ENCODE measurements at places on chromosomes 7 and 10. TPM values are rescaled to one million over a fixed set of nuclear protein-coding genes. Genes with fewer than 3 reads are reported as not detected.

The PRSS37 gene
- total RNA-seq, result not detected

The PIP gene
- not detected for total RNA-seq

The NOS3 gene
- 4.9 TPM for total RNA-seq

The PCLO gene
- 0.27 TPM for total RNA-seq

The IDI2 gene
- not detected for total RNA-seq

The CDHR3 gene
- 10.1 TPM for total RNA-seq

The ADGRA1 gene
- total RNA-seq, result 0.80 TPM

The VWA2 gene
- total RNA-seq, result 0.04 TPM

The DYDC2 gene
- total RNA-seq, result 0.04 TPM

The NFE2L3 gene
- 0.44 TPM for total RNA-seq

The PAPOLB gene
- 0.22 TPM for total RNA-seq

The CREB5 gene
- total RNA-seq, result 22.7 TPM

The MRPL43 gene
- total RNA-seq, result 61.0 TPM

The EVX1 gene
- not detected for total RNA-seq

The FANK1 gene
- total RNA-seq, result 0.80 TPM

The OR6B1 gene
- not detected for total RNA-seq

The GSAP gene
- total RNA-seq, result 4.3 TPM

The KLF14 gene
- total RNA-seq, result 0.98 TPM

The CBLL1 gene
- 13.9 TPM for total RNA-seq

The NXPH1 gene
- total RNA-seq, result not detected

The PSMG3 gene
- total RNA-seq, result 35.5 TPM

The GRID1 gene
- total RNA-seq, result 2.7 TPM

The SGMS1 gene
- total RNA-seq, result 30.5 TPM

The CYP26A1 gene
- total RNA-seq, result 1.8 TPM

The GPER1 gene
- 9.6 TPM for total RNA-seq

The RPEL1 gene
- total RNA-seq, result not detected

The TES gene
- 23.2 TPM for total RNA-seq

The FXYD4 gene
- total RNA-seq, result 0.44 TPM

The C10orf90 gene
- total RNA-seq, result 0.58 TPM

The MPP7 gene
- 4.8 TPM for total RNA-seq

The GPR15LG gene
- total RNA-seq, result not detected

The SPDYE16 gene
- total RNA-seq, result 0.22 TPM

The ELN gene
- total RNA-seq, result 142 TPM

The ERVW-1 gene
- total RNA-seq, result 0.40 TPM

The C10orf95 gene
- not detected for total RNA-seq

The DENND2A gene
- 23.9 TPM for total RNA-seq

The FAM25C gene
- total RNA-seq, result not detected

The GRM3 gene
- 0.04 TPM for total RNA-seq

The TMEM225B gene
- 0.89 TPM for total RNA-seq

The ATP6V0A4 gene
- 0.04 TPM for total RNA-seq

The MTURN gene
- total RNA-seq, result 65.8 TPM

The WIPF3 gene
- 6.1 TPM for total RNA-seq

The TAC1 gene
- total RNA-seq, result 2.0 TPM

The FAM185A gene
- total RNA-seq, result 7.4 TPM

The ZFAND4 gene
- 12.2 TPM for total RNA-seq

The LFNG gene
- 19.2 TPM for total RNA-seq

The SDK1 gene
- total RNA-seq, result 3.1 TPM

The RAB19 gene
- total RNA-seq, result not detected

The ACSL5 gene
- total RNA-seq, result 1.7 TPM

The TMEM209 gene
- 8.7 TPM for total RNA-seq

The OGDHL gene
- 0.31 TPM for total RNA-seq

The HTR5A gene
- total RNA-seq, result not detected

The VSTM4 gene
- 39.5 TPM for total RNA-seq

The PNLIP gene
- 0.18 TPM for total RNA-seq

The BBS9 gene
- 23.5 TPM for total RNA-seq

The ATE1 gene
- total RNA-seq, result 29.4 TPM
